ENCODE measurements at places on chromosomes 7 and 10. TPM values are rescaled to one million over a fixed set of nuclear protein-coding genes. Genes with fewer than 3 reads are reported as not detected.

Gene VKORC1L1
- 28.6 TPM for total RNA-seq

Gene FXYD4
- total RNA-seq: not detected

Gene ANKRD30A
- total RNA-seq: not detected

Gene LMOD2
- total RNA-seq: not detected

Gene C10orf62
- not detected for total RNA-seq

Gene LIPF
- not detected for total RNA-seq

Gene CYP3A4
- total RNA-seq: not detected

Gene FAM221A
- total RNA-seq: 6.5 TPM

Gene FAM241B
- 9.6 TPM for total RNA-seq

Gene AZGP1
- total RNA-seq: not detected

Gene ACTL6B
- not detected for total RNA-seq

Gene ABCB4
- total RNA-seq: 0.15 TPM

Gene GARIN1A
- 0.30 TPM for total RNA-seq

Gene CHAT
- total RNA-seq: not detected

Gene PRLHR
- not detected for total RNA-seq

Gene JAKMIP3
- 0.42 TPM for total RNA-seq

Gene ASIC3
- total RNA-seq: 2.9 TPM

Gene AKR1D1
- not detected for total RNA-seq

Gene AGAP6
- 15.1 TPM for total RNA-seq

Gene DLX6
- total RNA-seq: not detected

Gene KAZALD1
- 0.31 TPM for total RNA-seq

Gene MGMT
- total RNA-seq: 22.0 TPM

Gene NKX1-2
- total RNA-seq: not detected

Gene GSAP
- 1.6 TPM for total RNA-seq

Gene CAPZA2
- 189 TPM for total RNA-seq

Gene DLG5
- total RNA-seq: 1.8 TPM

Gene CYP2C8
- 0.15 TPM for total RNA-seq

Gene TMEM26
- not detected for total RNA-seq

Gene WAPL
- total RNA-seq: 50.7 TPM

Gene TPK1
- total RNA-seq: 16.2 TPM

Gene CALHM3
- 0.10 TPM for total RNA-seq

Gene ZNF32
- 13.7 TPM for total RNA-seq

Gene CFAP58
- 0.23 TPM for total RNA-seq

Gene FAM25A
- total RNA-seq: not detected

Gene ZNF503
- total RNA-seq: 0.36 TPM

Gene MUC3A
- total RNA-seq: 0.23 TPM

Gene EIF3B
- 298 TPM for total RNA-seq

Gene CLDN4
- total RNA-seq: not detected

Gene C10orf53
- total RNA-seq: not detected

Gene OR2A42
- not detected for total RNA-seq

Gene OR13A1
- total RNA-seq: not detected

Gene FAM107B
- total RNA-seq: 142 TPM

Gene LIPN
- not detected for total RNA-seq

Gene LRRC18
- not detected for total RNA-seq

Gene SEMA3A
- total RNA-seq: 0.17 TPM

Gene ATG9B
- total RNA-seq: 7.7 TPM

Gene ABCC2
- 1.4 TPM for total RNA-seq

Gene FBXL13
- 0.86 TPM for total RNA-seq

Gene AKR1C3
- total RNA-seq: not detected

Gene CLCN1
- total RNA-seq: not detected
